ENCODE measurements at places on chromosomes 2 and 18.
A peak's percentile ranks its signal among the peaks of the same experiment; 100 is the strongest.

GRCh38 chr2:24658531-24659202, 134.5 kb downstream of the PTRHD1 start:
- no peak for DNase-seq

- no peak for DNase-seq
Measured at GRCh38 chr2:173935305-173935704, 29.9 kb downstream of the SP3 start.

DNA sequence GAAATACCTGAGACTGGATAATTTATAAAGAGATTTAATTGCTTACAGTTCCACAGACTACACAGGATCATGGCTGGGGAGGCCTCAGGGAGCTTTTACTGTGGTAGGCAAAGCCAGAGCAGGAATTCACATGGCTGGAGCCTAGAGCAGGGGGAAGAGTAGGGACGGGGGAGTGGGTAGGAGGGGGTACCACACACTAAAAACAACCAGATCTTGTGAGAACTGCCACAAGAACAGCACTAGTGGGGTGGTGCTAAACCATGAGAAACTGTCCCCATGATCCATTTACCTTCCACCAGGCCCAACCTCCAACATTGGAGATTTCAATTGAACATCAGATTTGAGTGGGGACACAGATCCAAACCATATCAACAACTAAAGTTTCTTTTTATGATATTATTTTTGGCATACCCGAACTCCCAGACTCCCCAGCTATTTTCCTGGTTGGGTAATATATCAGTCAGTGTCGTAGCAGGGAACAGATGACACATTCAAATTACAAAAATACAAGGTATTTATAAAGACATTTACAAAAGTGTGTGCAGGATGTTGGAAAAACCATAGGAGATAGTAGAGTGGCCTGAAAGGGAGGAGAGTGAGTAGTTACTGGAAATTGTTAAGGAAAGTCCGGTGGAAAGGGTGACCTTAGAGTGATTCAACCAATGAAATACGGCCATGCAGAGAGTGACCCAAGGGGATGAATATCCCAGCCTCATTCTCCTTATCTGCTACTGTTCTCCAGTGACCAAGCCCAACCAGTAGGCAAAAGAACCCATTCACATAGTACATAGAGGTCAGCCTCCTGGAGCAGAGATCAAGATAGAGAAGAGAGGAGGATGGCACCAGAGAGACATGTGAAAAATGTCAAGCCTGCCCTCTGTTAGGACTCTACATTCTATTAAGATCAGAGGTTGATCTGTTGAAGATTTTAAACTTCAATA, 8.8 kb downstream of the RPL37A start:
- no peak for DNase-seq

- DNase-seq: no peak
Measured at GRCh38 chr2:70258532-70258875, 567 bp downstream of the PCYOX1 start.

- DNase-seq: no peak
Measured at GRCh38 chr18:6711467-6711866, 18.0 kb upstream of the ARHGAP28 start.

- DNase-seq: no peak
Measured at GRCh38 chr2:234147335-234147861, 96.9 kb downstream of the SPP2 start.

- no peak for DNase-seq
Measured at GRCh38 chr2:100196786-100197494, 54.5 kb upstream of the AFF3 start.

DNA sequence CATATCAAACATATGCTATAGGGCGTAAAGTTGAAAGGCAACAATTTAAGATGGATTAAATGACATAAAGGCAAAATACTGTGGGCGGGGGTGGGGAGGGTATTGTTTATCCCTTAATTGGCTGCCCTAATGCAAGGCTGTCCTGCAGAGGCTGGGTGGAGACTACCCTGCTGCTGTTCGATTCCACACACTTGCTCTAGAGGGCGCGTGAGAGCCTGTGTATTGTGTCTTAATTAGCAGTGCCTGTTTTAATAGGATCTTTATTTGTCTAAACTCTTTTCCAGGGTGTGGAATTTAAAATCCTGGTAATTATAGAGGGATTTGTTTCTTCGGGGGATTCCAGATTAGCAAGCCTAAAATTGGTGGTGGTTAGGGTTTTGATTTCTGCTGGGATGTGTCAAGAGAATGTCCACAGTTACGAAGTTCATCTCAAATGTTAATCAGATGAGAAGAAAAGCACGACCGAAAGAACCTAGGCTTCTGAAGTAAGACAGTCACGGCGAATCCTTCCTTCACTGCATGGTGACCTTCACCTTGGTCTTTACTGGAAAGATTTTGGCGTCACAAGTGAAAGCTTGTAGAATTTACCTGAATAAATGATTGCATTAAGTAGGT, 103.5 kb upstream of the MAP3K20 start:
- DNase-seq: peak; percentile 14

DNA sequence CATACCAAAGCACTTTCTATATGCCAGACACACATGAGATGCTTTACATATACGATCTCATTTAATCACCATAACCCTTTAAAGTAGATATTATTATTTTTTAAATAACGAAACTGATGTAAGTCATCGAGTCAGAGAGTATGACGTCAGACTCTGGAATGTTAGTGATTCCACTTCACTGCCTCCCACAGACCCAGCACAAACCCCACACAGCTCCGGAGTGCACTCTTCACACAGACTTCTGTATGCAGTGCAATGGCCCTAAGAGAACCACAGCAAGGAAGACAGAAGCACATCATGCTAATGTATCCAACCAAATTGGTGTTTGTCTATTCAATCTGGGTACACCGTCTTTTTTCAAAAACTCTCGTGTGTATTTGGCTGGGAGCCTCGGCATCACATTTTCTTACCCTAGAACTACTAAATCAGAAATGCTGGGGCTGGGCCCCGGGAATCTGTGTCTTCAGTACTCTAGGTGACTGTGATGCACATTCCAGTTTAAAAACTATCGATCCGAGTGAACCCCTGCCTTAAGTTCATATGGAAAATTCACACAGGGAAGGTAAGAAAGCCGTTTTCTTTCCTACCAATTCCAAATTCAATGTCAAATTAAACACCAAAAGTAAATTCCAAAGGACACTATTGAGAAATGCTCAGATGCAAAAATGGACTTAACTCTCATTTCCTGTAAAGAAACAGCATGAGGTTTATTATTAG, 117.7 kb upstream of the ACVR1C start:
- no peak for DNase-seq

DNA sequence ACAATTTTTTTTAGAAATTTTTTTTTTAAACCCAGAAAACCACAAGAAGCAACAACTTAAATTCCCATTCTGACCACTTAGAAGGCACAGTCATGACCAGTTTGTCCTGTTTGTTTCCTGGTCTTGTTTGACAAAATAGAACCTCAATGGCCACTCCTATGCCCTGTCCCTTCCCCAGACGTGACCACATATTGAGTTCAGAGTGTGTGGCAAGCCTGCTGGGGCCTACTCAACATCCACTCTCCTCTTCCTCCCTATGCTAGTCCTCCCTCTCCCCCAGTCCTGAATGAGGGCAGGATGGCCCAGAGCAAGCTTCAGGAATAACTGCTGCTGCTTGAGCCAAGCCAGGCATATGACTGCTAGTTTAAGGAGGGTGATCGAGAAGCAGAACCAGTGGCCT, 89.6 kb downstream of the PRELID3A start:
- no peak for DNase-seq

- no peak for DNase-seq
Measured at GRCh38 chr2:106053116-106053515, 141.0 kb downstream of the UXS1 start.

GRCh38 chr2:199999166-199999565, 43.8 kb downstream of the MAIP1 start:
- DNase-seq: no peak

DNA sequence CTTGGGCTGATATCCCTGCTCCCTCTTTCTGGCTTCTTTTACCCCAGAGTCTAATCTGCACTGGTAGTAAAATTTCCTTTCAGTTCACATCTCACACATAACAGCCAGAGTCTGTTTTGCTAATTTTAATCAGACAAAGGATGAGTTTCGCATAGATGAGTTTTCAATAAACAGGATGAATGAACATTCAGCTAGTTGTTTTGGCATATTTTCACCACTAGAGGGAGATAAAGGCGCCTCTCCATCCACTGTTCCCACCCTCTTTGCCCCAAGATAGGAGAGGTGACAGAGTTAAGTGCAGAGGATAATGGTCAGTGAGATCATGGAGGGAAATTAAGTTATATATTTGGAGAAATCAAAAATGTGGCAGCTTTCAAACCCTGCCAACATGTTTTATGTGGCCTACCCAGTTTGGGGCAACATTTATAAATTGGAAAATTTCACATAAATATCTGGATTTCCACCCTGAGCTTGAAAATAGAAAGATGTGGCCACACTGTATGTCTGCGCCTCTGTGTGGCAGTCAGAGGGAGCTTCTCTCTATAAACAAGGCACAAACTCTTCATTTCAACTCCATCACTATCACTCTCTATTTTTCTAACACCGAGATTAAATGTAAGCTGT, 48.5 kb upstream of the DTNA start:
- no peak for DNase-seq

DNA sequence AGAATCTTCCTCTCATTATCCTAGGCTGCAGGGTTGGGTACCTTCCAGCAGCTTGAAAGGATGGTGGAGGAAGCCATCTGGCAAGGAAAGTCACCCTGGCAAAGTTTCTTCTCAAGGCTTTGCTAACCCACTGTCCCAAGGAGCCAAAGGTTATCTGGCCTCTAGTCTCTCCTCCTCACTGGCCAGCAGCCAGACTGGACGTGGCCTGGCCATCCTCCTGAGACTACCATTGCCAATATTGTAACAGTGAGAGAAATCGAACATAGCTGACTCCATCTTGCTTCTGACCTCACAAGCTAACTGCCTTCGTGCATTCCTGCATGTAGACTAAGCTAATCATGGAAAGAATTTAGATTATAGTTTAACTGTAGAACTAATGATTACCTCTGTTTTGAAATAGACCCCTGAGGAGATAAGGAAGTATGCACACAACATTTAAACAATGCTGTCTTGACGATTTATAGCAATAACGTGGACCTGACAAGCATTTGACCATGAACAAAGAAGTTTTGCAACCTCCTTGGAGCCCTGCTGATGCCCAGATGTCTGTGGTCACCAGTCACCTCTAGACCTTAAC, 7.8 kb upstream of the ANXA4 start:
- DNase-seq: no peak

- no peak for DNase-seq
Measured at GRCh38 chr2:165743442-165743841, 50.6 kb downstream of the GALNT3 start.

DNA sequence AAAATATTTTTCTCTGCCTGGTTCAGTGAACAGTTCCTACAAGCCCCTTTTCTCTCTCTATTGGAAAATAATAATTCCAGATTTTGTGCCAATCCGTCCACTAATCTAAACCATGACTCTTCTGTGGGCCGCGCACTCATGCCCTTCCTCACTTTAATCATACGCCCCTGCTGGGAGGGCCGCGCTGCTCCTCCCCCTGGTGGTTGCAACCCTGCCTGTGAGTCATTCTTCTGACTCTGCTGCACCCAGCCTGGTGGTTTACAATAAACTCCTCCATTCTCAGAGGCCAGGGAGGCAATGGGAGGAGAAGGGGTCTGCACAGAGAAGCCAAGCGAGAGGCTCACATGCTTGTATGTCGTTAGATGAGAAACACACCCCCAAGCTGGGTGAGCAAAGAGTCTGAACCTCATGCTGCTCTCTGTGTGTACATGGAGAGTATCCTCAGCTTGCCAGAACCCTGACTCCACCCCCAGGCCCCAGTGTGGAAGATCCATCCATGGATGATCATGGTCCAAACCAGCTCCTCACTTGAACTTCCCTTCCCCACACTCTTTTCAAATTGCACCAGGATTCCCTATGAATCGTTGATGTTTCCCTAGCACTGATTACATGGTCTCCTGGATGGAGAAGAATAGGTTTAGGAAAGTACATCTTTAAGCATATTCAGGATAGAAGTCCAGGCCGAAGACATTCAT, 228.9 kb downstream of the ANKRD30B start:
- DNase-seq: no peak

DNA sequence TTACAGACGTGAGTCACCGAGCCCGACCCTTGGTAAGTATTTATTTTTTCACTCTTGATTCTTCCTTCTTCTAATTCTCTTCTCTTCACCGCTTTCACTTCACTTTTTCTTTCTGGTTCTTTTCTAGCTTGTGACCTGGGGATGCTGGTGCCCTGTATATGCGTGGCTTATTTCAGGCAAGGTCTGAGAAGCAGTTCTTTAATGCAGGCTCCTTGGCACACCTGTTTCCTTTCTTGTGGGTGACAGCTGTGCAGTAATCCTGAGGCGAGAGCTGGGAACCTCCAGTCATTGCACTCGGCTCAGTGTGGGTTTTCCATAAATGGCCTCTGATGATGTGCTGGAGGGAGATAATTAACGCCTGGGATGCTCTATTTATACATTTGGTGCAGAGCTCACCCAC, 193.8 kb downstream of the TSN start:
- no peak for DNase-seq

DNA sequence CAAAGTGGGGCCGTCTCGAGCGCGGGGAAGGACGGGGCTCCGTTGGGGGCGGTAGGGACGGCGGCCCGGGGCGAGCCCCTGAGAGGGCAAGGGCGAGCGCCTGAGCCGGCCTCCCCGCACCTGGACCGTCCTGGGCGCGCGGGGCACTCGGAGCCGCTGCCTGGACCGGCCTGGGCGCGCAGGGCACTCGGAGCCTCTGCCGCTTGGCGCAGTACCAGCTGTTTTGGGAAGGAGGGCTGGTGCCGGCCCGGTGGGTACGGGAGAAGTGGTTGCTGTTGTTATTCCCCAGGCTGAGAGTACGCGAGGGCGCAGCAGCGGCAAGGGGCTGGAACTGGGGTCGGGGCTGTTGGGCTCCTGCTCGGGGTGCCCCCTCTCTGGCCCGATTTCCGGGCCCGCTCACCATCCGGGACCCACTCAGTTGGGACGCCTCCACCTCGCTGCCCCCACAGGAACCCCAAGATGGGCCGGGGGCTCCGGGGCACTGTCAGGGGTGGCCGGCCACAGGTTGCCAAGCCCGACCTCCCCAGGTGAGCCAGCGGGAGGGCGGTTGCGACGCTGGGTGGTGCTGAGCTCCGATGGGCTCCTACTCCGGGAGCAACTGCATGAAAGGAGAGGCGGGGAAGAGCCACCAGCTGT, 579 bp downstream of the ARHGEF4 start:
- DNase-seq: no peak

DNA sequence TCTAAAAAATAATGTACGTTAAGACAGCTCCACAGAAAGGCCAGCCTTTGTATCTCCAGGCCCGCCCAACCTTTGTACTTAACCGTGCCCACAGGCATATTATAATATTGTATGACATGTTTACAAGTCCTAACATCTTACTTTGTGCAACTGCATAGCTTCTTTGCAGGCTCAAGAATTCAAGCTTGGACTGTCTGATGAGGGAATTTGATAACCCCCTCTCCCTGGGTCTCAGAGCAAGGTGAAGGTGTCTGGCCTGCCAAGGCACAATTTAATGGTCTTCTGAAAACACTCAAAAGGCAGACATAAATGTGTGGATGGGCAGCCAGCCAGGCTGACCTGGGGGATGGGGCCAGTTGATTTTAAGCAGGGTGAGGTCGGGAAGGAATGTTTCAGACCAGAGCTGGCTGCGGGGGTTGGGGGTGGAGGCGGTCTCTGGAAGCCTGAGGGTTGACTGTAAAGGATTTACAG, 732.7 kb upstream of the FANCL start:
- DNase-seq: no peak

GRCh38 chr2:6336752-6337471, 528.8 kb downstream of the CMPK2 start:
- no peak for DNase-seq

All from activated T-helper 2 cell treated with anti-CD3 and anti-CD28 coated beads, Interferon-gamma antibody, Interleukin-2, Interleukin-4, amounts not matched to agents 10 μg/mL and 5 μg/mL and 100 μg/mL, durations not matched to agents 14 hours and 24 hours and 36 hours (primary cell).